ENCODE measurements at places on chromosomes 2 and 18.

DNA sequence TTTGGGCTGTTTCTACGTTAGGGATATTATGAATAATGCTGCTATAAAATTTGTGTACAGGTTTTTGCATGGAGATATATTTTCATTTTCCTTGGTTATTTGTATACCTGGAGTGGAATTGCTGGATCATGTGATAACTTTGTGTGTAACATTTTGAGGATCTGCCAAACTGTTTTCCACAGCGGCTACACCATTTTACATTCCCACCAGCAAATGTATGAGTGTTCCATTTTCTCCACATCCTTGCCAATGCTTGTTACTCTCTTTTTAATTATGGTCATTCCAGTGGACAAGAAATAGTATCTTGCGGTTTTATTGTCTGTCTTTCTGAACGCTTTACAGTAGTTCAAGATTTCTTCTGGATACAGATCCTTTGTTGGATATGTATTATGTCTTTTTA lies 13.6 kb downstream of the GORASP2 start:
- no peak for DNase-seq

- no peak for DNase-seq
These were observed 65.8 kb downstream of the KCTD1 start for GRCh38 chr18:26482569-26482968.

DNA sequence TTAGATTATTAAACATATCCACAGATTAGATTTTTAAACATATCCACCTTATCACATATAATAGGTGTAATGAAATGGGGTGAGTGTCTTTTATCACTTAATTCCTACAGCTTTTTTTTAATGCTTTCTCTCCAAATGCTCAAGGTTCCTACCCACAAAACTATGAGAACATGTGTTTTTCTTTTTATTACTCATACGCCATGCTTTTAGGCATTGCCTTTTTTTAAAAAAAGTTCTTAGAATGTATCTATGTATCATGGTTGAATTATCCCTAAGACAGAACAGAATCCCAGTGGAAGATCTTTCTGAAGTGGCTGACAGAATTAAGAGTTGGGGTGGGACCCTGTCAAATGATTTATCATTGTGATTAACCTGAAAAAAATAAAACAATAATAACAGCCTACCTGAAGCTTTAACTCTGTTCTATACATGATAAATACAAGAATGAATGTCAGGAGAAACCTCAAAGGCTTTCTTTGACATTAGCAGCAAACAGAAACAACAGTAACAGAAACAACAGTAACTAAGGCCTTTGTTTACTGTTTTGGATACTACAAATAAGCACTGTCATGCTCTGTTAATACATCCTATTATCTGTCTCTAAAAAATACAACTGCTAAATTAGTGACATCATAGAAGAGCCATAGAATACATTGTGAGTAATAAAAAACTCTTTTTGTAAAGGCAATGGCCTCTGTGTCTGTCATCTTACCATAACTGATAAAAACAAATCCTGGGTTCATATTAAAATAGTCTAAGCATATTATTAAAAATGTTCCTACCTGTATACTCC lies 4.1 kb upstream of the ZNF397 start:
- DNase-seq = no peak

DNA sequence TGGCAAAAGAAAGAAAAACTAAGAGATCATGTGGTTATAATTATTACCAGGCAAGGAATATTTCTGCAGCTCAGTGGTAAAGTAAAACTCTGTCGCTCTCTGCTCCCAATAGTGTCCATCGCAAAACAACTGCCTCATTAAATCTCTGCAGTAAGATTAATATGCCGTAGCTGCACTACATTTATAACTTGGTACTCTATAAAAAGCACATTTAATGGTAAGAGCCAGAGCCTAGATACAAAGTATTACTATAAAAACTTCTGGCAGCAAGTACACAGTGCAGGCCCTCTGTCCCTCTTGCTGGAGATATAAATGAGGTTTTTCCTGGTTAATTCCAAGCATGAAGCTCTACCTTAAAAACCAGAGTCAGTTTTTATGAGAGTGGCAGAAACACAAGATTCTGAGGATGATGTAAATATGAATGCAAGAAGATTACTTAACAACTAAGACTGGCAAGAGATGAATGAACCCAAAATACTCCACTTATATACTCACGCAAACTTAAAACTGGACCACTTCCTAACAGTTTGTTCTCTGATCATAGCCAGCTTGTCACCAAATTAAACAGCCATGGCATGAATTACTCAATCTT lies 25.5 kb downstream of the ZNF521 start:
- no peak for DNase-seq

- no peak for DNase-seq
These were observed 32.3 kb upstream of the NEB start for GRCh38 chr2:151766437-151767153.

DNA sequence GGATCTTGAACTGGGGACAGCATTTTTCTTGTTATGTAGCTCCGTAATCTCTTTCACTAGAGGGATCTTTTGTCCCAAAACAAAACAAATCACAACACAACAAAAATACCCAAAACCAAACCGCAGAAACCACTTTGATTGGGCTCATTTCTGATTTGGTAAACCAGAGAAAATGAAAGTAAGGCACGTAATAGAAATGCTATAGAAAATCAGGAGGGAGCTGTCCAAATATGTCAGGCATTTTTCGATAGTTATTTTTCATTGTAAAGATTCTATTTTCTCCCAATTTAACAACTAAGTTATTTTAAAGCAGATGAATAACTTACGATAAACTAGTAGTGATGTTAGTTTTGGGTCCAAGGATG lies 406.5 kb downstream of the XIRP2 start:
- DNase-seq = no peak

DNA sequence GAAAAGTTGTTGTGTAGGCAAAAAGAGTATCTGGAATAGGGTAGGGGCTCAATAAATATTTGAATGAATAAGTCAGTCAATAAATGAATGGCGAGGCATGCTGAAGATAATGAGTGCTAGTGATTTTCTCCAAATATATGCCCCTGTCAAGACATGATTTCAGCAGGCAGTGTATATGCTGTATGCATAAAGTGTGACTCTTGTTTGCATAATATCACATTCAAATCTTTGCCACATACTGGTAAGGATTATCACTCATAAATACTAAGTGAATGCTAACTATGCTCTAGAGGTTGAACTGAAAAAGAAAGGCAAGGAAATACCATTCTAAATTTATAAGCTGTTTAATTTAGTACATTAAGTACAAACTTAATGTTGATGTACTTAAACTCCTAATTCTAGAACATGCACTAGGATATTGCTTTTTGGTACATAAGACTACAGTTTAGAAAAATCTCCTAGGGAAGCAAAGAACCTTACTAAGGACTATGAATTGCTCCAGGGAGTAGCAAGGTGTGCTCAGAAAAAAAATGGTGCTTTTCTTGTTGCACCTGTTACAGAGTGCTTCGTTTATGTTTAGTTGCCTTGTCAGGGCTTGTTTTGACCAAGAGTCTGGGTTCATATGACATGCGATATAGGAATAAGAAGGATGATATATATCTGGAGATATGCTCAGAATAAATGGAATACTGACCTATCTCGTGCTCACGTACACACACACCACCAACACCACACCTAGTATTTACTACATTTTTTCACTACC lies 224.0 kb upstream of the TANK start:
- DNase-seq = no peak

GRCh38 chr18:48250918-48251317 lies 158.3 kb downstream of the ZBTB7C start:
- no peak for DNase-seq

Measured in CD4-positive, alpha-beta T cell treated with Interleukin-4 for 1 hour (primary cell).